ENCODE measurements at places on chromosomes 5 and 9. TPM values are rescaled to one million over a fixed set of nuclear protein-coding genes. Genes with fewer than 3 reads are reported as not detected.

Gene MEIKIN
- not detected for total RNA-seq

Gene SLC45A2
- 0.15 TPM for total RNA-seq

Gene ARAP3
- 239 TPM for total RNA-seq

Gene GRIN3A
- total RNA-seq: 27.8 TPM

Gene POLR3G
- total RNA-seq: 5.9 TPM

Gene OR1B1
- not detected for total RNA-seq

Gene TRIM14
- total RNA-seq: 0.97 TPM

Gene TAF11L7
- not detected for total RNA-seq

Gene FCN2
- total RNA-seq: not detected

Gene DCP2
- 75.6 TPM for total RNA-seq

Gene ZNF658
- 10.0 TPM for total RNA-seq

Gene GZMA
- total RNA-seq: 0.62 TPM

Gene GRM6
- total RNA-seq: not detected
